Muscle of back (tissue), 13 donors: ENCODE measurements at places on chromosomes 12 and 14.

DNA sequence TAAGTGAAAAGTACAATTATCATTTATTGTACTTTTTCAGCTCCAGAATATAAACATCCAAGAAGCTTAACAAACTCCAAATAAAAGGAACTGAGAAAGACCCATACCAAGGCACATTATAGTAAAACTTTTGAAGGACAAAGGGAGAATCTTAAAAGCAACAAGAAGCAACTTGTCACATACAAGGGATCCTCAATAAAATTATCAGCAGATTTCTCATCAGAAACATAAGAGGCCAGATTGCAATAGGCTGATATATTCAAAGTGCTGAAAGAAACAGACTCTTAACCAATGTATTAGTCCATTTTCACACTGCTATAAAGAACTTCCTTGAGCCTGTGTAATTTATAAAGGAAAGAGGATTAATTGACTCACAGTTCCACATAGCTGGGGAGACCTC lies 48.3 kb downstream of the TTC7B start:
- DNase-seq: no peak

- no peak for DNase-seq
Observed at GRCh38 chr12:116039081-116039480, 238.4 kb downstream of the MED13L start.

DNA sequence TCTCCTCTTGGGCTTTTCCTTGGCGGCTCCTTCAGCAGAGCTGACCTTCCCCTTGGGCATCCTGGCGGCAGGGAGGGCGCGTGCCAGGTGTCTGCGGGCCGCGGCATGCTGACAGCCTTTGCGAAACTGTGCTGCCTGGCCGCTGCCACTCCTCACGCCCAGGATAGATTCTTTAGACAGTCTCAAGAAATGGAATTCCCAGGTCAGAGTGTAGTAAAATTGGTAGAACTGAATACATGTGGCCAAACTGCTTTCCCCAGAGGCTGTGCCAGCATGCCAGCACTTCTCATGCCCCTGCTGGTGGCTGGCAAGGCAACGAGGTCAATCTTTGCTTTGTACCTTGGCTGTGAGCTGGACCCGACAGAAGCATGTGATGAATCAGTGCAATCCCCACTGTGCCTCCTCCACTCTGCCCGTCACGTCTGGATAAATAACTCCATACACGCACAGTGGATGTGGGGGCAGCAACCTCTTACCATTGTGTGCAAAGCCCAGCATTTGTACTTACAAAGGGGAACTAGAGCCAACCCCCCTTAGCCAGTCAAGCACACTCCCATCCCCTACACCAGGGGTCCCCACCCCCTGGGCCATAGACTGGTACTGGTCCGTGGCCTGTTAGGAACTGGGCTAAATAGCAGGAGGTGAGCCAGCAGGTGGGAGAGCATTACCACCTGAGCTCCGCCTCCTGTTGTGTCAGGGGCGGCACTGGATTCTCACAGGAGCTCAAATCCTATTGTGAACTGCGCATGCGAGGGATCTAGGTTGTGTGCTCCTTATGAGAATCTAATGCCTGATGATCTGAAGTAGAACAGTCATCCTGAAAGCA lies 90.9 kb downstream of the ACTN1 start:
- no peak for DNase-seq

- DNase-seq: no peak
Observed at GRCh38 chr14:21940887-21941856, 267.6 kb upstream of the OR4E1 start.

DNA sequence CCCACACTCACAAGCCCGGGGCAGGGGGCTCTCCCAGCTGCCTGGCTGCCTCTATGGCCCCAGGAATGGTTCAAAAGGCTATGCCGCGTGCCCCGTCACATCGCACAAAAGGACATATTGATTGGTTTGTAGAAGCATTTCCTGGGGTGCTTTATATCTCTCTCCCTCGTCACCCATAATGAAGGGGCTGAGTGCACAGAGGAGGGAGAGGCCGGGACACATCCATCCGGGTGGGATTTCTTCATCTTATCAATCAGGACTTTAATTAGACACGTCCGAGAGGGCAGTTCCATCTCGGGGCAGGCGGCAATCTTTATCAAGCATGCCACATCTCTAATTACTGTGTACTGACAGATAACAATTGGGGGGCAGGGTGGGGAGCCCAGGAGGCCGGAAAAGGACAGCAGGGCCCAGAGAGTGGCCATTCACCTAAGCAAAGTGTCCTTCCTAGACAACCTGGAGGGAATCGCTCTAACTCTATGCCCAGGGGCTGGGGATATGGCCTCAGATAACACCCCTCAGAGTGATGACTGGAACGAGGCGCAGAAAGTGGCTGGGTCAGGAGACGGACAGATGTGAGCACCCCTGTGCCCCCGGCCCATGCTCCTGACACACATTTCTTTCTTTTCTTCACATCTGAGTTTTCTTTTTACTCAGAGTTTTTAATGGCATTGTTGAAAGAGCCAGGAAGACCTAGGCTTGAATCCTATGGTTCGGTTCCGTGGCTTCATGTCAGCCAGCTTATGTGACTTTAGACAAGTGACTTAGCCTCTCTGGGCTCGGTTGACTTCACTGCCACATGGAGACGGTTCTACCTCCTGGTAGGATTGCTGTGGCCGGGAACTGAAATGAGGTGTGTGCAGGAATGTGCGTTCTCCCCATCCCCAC lies 36.0 kb upstream of the ESRRB start:
- no peak for DNase-seq

DNA sequence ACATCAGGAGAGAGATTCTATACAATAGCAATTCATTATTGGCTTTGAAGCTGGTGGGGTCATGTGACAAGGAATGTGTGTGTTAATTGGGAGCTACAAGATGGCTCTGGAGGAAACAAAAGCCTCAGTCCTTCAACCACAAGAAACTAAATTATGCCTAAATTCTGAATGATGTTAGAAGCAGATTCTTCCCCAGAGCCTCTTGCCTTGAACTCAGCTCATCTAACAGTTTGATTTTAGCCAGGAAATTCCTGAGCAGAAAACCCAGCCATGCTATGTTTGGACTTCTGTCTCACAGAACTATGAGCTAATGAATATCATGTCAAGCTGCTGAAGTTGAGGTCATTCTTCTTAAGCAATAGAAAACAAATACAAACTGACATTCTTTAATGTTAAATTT lies 274.7 kb downstream of the SLC6A15 start:
- no peak for DNase-seq

DNA sequence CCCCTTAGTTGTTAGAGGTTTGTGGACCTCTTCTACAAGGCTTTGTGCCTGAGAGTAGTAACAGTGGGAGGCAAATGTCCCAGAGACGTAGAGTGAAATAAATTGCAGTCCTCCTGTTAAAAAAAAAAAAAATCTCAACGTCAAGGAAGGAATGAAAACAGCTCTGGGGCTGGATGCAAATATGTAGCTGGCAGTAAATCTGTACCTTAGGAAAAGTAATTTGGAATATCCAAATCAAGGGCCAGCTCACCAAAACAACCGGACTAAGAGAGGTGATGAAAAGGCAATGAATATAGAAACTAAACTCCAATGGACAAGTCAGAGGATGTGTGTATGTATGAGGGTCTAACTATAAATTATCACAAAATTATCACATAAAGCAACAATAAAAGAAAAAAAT lies 27.0 kb downstream of the SINHCAF start:
- DNase-seq: no peak

- DNase-seq: peak; percentile 82
Observed at GRCh38 chr14:72057701-72058285, 125.6 kb downstream of the RGS6 start.

GRCh38 chr14:76919431-76920330 lies 93.5 kb downstream of the LRRC74A start:
- DNase-seq: peak; percentile 94

- no peak for DNase-seq
Observed at GRCh38 chr14:68099495-68100045, 280.0 kb downstream of the RAD51B start.

GRCh38 chr14:101956179-101956885 lies 8.0 kb upstream of the DYNC1H1 start:
- no peak for DNase-seq

DNA sequence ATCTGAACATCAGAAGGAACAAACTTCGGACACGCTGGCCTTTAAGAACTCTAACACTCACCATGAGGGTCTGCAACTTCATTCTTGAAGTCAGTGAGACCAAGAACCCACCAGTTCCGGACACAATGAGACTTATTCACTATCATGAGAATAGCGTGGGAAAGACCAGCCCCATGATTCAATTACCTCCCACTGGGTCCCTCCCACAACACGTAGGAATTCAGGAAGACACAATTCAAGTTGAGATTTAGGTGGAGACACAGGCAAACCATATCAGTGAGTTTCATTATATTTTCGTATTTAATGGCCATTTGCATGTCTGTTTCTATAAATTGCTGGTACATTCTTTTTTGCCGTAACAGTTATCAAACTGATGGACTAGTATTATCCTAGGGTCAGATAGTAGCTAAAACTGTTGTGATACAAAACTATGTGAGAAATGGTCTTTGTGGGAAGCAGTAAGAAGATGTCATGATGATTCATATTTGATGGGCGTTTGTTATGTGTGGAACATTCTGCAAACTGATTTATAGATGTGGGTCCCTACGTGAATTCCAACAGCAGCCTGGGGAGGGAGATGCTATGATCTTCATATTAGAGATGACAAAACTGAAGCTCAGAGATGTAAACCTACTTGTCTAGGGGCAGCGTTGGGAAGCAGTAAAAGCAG lies 282.4 kb upstream of the TMEM132C start:
- no peak for DNase-seq

DNA sequence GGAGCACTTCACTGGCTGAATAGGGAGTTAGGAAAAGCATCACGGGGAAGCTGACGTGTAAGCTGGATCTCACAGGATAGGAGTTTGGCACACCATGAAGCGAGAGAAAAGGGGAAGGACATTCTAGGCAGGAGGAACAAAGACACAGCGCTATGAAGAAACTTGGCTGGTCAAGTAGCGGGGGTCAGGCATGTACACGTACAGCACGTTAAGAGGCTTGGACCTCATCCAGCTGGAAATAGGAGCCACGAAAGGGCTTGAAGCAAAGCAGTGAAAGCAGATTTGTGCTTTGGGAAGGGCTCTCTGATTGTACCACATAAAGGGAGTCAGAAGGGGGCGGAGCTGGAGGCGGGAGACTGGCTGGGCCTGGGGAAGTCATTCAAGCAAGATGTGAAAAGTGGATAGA lies 19.6 kb upstream of the GALNT8 start:
- peak; percentile 98 for DNase-seq

GRCh38 chr14:51304941-51305340 lies 64.9 kb downstream of the TMX1 start:
- no peak for DNase-seq

- no peak for DNase-seq
Observed at GRCh38 chr12:44314007-44314500, 478.2 kb downstream of the TMEM117 start.

- no peak for DNase-seq
Observed at GRCh38 chr14:56334458-56334857, 216.2 kb downstream of the PELI2 start.

DNA sequence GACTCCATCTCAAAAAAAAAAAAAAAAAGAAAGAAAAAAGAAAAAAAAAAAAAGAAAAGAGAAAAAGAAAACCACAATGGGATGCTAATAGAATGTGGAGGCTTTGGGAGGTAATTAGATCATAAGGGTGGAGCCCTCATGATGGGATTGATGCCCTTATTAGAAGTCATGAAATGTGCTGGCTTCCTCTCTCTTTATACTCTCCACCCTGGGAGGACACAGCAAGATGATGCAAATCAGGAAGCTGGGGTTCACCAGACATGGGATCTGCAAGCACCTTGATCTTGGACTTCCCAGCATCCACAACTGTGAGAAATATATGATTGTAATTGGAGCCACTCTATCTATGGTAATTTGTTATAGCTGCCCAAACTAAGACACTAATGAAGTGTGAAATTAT lies 13.4 kb upstream of the DRAM1 start:
- DNase-seq: no peak

- no peak for DNase-seq
Observed at GRCh38 chr12:117980616-117981015, 11.8 kb upstream of the KSR2 start.

DNA sequence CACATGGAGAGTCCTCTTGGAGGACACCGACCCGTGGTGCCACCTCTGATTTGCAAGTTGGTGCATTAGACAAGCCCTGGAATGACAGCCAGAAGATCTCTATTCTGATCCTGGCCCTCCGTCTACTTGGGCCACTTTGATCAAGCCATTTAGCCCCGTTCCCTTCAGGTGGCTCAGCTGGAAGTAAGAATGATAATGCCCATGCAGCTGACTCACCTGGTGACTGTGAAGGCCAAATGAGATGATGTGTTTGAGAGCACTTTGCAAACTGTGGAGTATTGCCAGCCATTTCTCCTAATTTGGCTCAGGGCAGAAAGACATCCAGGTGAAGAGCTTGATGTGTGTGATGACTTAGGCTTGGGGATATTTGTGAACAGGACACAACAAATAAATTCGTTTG lies 165.9 kb downstream of the ETV6 start:
- no peak for DNase-seq

GRCh38 chr12:112584266-112584722 lies 165.5 kb downstream of the PTPN11 start:
- no peak for DNase-seq

GRCh38 chr12:57717131-57717530 lies 21.4 kb downstream of the AGAP2 start:
- no peak for DNase-seq

- DNase-seq: peak; percentile 39
Observed at GRCh38 chr12:43882578-43883178, 46.8 kb downstream of the TMEM117 start.

GRCh38 chr12:106585521-106586277 lies 2.9 kb downstream of the RFX4 start:
- no peak for DNase-seq

GRCh38 chr12:97398704-97399103 lies 63.9 kb upstream of the RMST start:
- no peak for DNase-seq

DNA sequence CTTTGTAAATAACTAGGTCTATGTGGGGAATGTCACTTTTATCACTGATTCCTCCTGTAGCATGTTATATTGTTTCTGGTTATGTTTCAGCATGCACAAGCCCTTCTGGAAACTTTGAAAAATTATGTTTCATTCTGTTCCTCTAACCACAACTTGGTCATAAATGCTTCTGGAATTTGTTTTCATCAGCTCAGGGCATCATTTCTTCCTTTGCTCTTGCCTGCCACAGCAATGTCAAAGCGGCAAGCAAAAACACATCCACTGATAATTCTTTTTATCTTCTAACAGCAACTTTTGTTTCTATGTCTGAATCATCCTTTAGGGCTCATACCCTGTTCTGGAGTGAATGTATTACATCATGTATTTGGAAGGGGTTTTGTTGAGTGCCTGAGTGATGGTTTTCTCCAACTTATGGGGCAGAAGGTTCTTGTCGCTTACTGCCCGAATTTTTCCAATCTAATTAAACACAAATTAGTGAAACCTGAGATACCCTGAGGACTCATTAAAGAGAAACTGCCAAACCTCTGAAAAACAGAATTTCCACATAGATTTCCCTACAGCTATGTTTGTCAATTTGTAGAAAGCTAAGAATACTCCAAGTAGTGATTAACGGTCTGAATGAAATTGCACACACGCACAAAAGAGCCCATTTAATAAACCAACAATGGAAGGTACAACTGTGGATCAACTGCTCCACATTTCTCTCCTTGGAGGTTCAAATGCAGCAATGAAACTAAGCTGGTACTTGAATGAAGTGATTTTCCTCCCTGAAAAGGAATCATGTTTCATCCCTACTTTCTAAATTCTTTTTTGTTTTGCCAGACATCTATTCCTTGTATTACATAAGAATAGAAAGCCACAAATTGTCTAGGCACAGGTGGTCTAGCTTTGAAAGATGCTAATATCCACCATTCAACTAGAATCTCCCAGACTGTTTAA lies 173.5 kb upstream of the KRR1 start:
- DNase-seq: peak; percentile 68

- DNase-seq: peak; percentile 29
Observed at GRCh38 chr12:14984766-14985285, 12.0 kb downstream of the PDE6H start.

- no peak for DNase-seq
Observed at GRCh38 chr14:30058401-30058800, 130.8 kb upstream of the PRKD1 start.
